ENCODE measurements at places on chromosomes 5 and 9. TPM values are rescaled to one million over a fixed set of nuclear protein-coding genes. Genes with fewer than 3 reads are reported as not detected.

GRCh38 chr5:5592541-5592940 is 170.1 kb downstream of the ICE1 start:
- no peak for DNase-seq

- DNase-seq: no peak
These were observed 46.3 kb downstream of the UBE2QL1 start for GRCh38 chr5:6494939-6495338.

DNA sequence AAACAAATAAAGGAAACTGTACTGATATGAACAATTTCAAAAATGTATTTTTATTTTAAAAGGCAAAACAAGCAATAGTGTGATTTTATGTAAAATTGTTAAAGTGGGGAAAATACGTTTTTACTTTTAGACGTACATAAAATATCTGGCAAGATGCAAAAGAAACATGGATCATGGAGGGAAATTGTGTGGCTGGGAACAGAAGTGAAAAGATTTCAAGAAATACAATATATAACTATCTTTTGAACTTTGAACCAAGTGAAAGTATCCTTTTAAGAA is 1.5 kb upstream of the ZNF367 start:
- no peak for DNase-seq

Gene CYLC2
- not detected for polyA plus RNA-seq

Data from left lung (tissue), 14 donors.